ENCODE measurements at places on chromosomes 6 and 20.
A peak's percentile ranks its signal among the peaks of the same experiment; 100 is the strongest.

GRCh38 chr6:7538484-7538883 lies 3.0 kb upstream of the DSP start:
- no peak for DNase-seq

GRCh38 chr6:143014764-143015163 lies 45.9 kb upstream of the AIG1 start:
- no peak for DNase-seq

DNA sequence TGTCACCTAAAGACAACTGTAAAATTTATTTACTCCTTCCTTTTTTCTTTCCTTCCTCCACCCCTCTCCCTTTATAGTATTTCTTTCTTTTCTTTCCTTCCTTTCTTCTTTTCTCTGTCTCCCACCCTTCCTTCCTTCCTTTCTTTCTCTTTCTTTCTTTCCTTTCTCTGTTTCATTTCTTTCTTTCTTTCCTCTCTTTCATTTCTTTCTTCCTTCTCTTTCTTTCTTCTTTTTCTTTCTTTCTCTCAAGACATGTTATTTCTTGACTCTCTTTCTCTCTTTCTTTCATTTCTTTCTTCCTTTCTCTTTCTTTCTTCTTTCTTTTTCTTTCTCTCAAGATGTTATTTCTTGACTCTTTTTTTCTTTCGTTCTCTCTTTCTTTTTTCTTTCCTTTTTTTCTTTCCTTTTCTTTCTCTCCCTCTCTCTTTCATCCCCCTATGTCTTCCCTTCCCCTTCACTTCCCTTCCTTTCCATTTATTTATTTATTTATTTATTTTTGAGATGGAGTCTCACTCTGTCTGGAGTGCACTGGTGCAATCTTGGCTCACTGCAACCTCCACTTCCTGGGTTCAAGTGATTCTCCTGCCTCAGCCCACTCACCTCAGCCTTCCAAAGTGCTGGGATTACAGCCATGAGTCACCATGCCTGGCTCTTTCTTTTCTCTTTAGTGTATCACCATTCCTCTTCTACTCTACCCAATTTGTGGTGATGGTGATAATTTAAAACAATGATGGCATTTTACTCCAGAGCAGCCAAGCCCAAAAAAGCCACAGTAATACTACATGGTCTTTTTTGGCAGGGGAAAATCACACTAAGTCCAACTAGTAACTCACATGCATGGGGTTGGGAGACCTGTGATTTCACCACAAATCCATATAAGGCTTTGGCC lies 188.2 kb downstream of the ADGRG6 start:
- DNase-seq: no peak

GRCh38 chr6:56766806-56767178 lies 124.1 kb upstream of the DST start:
- DNase-seq: no peak

DNA sequence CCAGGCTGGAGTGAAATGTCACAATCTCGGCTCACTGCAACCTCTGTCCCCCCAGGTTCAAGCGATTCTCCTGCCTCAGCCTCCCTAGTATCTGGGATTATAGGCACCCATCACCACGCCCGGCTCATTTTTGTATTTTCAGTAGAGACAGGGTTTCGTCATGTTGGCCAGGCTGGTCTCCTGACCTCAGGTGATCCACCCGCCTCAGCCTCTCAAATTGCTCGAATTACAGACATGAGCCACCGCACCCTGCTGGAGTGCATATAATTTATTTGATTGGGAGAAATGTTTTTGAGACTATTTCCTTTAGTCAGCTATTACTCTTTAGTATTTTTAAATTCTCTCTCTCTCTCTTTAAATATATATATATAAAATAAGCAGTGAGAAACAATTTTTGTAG lies 29.8 kb downstream of the FAM83B start:
- DNase-seq: no peak

DNA sequence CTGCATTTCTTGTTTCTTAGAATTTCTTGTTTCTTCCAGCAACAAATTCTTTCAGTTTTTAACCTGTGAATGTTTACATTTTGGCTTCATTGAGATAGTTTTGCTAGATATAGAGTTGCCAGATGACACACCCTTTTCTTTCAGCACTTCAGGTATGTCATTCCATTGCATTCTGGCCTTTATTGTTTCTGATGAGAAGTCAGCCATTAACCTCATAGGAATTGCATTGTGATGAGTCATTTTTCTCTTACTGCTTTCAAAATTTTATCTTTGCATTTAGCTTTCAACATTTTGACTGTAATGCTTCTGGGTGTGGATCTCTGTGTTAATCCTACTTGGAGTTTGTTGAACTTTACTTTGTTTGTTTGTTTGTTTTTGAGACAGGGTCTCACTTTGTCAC lies 440.3 kb upstream of the HS3ST5 start:
- no peak for DNase-seq

- DNase-seq: no peak
Measured at GRCh38 chr6:157795841-157796240, 27.2 kb upstream of the SNX9 start.

DNA sequence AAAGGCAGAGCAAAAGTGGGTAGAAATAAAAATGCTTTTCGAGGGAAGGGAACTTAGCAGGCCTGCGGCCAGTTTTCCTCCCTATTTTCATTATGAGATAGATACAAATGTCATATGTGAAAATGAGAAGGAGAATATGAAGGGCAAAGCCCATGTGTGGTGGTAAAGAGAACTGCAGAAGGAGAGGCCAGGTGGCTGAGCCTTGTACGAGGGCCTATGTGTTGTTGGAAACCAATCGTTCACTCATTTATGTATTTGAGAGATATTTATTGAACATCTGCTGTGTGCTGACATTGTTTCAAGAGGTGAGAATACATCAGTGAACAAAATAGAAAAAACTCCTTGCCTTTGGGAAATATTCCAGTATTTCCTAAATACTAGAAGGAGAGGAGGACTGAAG lies 147.7 kb downstream of the SH3BGRL2 start:
- DNase-seq: no peak

GRCh38 chr6:117542493-117542892 lies 59.8 kb downstream of the GOPC start:
- no peak for DNase-seq

- DNase-seq: no peak
Measured at GRCh38 chr20:32301719-32302506, 24.5 kb downstream of the KIF3B start.

GRCh38 chr6:5937169-5937909 lies 69.4 kb downstream of the NRN1 start:
- peak; percentile 13 for DNase-seq

DNA sequence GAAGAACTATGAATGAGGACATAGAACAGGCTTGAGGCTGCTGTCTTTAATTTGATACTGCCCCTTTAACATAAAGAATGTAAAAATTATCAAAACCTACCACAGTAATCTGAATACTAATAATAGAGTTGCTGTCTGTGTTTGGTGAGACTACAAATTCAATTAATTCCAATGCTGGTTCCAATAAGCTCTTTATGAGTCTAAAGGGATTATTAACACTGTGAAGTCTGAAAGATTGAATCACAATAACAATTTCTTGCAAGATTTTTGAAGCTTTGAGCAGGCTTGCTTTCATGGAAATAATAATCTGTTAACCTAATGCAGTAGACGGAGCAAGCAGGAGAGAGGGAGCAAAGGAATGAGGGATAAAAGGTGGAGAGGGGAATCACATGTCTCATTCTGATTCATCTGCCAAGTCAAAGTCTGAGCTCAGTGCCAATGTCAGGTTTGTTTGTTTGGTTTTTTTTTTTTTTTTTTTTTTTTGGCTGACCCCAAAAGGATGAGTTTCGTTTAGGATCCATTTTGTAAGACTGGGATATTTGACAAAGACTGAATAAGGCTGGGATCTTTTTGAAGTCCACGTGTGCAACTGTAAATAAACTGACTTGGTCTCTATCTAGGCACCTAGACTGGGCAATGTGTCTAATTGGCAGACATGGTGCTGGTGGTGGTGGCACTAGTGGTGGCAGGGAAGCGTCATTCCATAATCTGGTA lies 211.6 kb downstream of the RNF144B start:
- no peak for DNase-seq

DNA sequence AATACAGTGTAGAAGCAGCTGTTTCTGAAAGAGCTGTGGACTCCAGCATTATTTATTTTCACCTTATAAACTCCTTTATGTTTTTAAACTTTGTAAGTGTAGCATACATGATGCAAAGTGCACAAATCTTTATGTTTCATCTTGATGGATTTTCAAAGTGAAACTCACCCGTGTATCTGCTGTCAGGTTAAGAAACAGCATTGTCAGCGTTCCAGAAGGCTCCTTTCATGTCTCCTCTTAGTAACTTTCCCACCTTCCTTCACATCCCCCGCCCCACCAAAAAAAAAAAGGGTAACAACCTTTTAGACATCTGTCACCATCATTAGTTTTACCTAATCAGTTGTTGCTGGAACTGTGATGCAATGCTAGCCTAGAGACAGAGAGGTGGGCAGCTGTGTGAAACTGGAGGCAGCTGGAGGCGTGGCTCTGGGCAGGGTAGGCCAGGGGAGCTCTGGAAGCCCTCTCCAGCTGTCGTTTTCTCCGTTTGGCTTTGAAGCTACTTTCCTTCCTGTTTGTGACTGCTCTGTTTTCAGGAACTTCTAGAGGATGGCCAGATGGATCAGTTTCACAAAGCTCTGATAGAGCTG lies 7.2 kb downstream of the ACTR5 start:
- no peak for DNase-seq

- no peak for DNase-seq
Measured at GRCh38 chr20:46928580-46929132, 34.0 kb downstream of the EYA2 start.

- DNase-seq: no peak
Measured at GRCh38 chr6:30157999-30158398, 3.0 kb downstream of the TRIM10 start.

DNA sequence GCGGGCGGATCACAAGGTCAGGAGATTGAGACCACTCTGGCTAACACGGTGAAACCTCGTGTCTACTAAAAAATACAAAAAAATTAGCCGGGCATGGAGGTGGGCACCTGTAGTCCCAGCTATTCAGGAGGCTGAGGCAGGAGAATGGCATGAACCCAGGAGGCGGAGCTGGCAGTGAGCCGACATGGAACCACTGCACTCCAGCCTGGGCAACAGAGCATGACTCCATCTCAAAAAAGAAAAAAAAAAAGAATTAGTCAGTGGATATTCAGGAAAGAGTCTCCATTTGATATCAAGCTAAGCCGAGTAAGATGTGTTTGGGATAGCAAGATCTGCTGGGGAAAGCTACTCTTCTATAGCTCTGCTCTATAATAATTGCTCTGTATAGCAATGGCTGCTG lies 41.0 kb downstream of the MOCS1 start:
- DNase-seq: no peak

GRCh38 chr6:110517034-110517433 lies 40.6 kb upstream of the SLC22A16 start:
- DNase-seq: no peak

- no peak for DNase-seq
Measured at GRCh38 chr20:58982406-58983114, 1.5 kb downstream of the NELFCD start.

- DNase-seq: no peak
Measured at GRCh38 chr20:676315-676937, 824 bp upstream of the SCRT2 start.
